ENCODE measurements at places on chromosomes 7 and 10.
A peak's percentile ranks its signal among the peaks of the same experiment; 100 is the strongest.

GRCh38 chr10:44198096-44198779 lies 186.7 kb downstream of the CXCL12 start:
- DNase-seq = no peak

DNA sequence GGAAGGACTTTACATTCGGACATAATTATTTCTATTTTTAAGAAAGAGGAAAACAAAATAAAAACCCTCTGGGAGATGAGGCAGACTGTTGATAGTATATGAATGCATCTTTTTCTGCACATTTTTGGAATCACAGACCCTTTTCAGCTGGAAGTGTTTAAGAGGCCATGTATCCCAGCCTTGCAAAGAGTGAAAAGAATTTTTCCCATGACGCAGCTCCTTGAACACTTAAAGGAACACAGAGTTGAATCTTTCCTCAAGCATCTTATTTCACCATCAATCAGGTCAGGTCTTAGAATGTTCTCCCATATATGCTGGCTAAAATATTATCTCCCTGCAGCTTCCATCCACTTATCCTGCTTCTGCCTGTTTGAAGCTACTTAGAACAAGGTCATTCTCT lies 45.9 kb upstream of the PAPSS2 start:
- DNase-seq = no peak

- no peak for DNase-seq
Observed at GRCh38 chr7:117401293-117402002, 25.8 kb downstream of the ASZ1 start.

GRCh38 chr10:101046332-101047238 lies 15.2 kb upstream of the KAZALD1 start:
- DNase-seq = peak; percentile 42

GRCh38 chr10:89302625-89303024 lies 779 bp downstream of the IFIT2 start:
- no peak for DNase-seq

GRCh38 chr7:75624134-75624832 lies 114.5 kb downstream of the HIP1 start:
- no peak for DNase-seq

DNA sequence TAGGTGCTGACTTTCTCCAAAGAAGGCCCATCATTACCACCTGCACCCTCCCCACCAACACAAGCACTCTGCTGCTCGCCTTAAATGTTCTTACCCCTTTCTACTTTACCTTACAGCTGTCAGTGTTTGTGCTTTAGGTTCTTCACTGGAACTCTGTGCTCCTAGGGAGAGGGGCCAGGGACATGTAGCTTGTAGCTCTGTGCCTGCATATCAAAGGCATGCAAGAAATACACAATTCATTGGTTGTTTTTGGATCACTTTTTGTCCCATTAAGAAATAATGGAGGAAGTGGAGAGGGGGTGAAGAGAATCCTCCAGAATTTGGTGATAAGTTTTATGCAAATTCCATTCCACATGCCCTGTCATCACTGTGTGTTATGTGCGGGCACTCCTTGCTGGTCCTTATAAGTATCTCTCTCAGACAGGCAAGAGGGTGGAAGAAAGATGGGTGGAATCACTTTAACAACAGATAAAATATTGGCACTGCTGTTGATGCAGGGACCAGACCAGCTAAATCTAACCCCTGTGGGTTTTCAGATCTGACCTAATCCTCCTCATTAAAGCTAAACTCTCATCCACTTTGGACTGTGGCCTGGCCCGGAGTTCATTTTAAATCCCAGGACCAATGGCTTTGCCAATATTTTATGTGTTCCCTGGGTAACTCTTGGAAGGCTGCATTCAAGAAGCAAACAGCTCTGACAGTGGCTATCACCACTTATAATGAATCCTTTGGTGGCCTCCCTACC lies 375.8 kb upstream of the NFE2L3 start:
- no peak for DNase-seq

DNA sequence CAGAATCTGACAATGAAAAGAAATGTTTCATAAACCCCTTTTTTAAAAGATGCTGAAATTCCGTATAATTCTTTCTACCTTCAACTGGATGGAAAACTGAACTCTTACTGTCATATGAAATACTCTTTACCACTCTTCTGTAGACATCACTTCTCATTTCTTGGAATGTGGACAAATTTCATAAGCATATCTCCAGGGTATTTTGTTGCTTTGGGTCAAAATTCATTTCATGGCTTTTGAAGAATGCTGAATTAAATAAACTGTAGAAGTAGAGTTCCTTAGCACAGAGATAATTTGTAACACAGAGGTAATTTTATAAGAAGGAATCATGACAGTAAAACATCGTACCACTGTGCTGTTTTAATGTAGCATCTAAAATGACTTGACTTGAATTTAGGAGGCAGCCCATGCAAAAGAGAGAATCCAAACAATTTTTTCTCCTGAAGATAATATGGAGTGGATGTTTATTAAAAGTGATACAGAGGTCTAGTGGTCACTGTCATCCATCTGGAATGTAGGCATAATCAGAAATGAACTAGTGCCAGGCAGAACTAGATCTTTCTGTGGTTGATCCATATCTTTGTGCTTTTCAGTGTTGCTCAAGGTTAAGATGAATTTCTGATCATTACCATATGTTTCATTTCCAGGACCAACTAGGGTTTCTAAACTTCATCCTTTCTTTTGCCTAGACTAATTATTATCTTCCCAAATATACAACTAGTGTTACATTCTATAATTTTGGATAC lies 492.0 kb downstream of the KIF20B start:
- DNase-seq = no peak

GRCh38 chr10:68301790-68302502 lies 29.9 kb upstream of the HNRNPH3 start:
- DNase-seq = peak; percentile 19

DNA sequence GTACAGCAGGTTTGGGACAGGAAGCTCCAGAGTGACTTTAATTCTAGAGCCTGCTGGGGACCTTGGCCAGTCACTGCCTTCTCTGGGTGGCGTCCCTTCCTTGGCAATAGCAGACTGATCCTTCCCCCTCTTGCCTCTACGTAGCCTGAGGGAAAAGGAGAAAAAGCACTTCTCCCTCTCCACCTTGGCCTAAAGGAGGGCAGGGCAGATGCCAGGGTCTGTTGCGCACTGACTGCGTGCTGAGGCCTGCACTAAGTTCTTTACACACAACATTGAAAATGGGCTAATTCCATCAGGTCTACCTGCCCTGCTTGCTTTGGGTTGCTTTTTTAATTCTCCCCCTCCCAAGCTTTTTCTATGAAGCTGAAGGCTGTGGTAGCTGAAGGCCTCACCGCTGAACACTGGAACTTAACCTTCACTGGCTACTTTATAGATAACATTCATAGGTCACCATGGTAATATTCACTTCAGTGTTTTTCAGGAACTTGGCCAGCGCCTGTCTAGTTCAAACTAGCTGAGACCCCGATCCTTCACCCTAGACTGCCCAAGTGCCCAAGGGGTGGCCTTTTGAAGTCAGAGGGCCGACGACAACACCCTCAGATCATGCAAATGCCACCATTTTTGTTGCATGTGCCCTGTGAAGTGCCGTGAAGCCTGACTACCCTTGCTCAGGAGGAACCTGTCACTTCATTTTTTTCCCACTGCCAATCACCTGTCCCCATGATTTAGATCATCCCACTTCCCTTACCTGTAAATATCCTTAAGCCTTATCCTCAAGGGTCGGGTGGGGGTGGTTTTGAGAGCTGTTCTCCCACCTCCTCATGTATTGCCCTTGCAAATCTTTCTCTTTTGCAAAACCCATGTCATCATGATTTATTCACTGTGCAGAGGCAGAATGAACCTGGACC lies 28.7 kb downstream of the PRF1 start:
- no peak for DNase-seq

- DNase-seq = no peak
Observed at GRCh38 chr10:128422190-128422589, 296.0 kb upstream of the MKI67 start.

DNA sequence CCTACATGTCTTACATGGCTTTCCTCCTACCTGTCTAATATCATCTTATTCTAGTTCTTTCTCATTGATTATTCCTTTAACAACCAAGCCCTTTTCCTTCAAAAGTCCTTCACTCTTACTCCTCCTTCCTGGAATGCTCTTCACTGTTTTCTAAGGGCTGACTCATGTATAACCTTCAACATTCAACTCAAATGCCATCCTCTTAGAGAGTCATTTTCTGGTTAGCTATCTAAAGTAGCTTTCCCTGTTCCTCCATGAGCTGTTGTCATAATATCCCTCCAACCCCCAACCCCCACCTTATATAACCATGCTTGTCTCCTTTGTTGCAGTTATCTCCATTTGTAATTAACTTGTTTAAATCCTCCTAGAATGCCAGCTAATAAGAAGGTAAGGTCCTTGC lies 286.8 kb downstream of the ADK start:
- no peak for DNase-seq

DNA sequence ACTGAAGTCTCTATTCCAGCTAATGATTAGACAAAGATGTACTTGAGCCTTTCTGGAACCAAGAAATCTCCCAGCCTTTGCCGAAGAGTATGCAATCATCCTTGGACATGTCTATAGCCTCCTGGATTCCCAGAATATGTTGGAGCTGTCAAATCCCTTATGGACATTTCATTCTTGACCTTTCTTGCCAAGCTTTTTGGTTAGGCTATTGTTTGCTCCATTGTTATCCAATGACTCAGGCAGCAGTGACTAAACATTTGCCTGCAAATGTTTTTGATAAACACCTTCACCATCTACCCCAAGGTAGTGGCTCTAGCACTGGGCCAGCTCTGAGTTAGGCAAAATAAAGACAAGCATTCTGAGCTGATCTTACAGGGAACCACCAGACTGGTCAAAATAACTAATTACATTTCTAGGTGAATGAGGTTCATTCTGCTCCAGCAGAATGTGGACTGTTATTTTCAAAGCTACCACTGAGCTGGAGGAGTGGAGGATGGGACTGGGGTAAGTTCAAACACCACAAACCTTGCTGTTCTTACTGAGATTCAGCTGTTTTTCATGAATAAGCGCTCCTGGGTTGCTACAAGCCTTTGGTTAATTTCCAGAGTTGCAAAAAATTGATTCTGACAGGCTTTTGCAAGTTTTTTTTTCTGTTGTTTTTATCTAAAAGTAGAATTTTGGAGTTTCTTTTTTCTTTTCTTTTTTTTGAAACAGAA lies 81.0 kb downstream of the TMEM270 start:
- no peak for DNase-seq

DNA sequence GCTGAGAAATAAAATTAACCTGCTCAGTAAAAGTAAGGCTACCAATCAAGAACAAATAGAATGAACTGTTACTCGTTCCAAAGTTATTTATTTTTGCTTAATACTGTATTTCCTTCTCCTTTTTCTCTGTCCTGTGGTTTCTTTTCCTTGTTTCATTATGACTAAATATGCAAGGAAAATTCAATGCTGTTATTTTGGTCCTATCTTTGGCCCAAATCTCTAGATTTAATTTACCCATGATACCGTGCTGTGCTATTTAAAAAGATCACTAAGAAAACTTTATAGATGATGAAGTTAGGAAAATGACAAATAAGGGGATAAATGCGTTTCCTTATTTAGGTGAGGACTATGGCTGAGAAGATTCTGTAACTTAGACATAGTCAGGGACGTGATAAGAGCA lies 45.3 kb upstream of the FAM133B start:
- no peak for DNase-seq

DNA sequence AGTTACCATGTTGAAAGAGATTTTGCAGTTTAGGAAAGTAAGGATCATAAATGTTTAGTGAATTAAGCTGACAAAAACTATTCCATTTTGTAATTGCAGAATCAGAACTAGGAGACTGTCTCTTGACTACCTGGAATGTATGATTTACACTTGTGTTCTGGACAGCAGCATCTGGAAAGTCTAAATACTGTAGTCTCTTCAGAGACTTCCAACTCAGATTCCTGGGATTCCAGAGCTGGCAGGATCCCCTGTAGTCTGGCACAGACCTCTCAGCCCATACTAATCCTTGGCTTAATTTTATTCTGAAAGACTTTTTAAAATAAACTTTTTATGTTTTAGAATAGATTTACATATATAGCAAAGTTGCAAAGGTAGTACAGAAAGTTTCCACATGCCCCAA lies 452.7 kb downstream of the DPP6 start:
- no peak for DNase-seq

- DNase-seq = no peak
Observed at GRCh38 chr10:69657430-69657829, 27.4 kb downstream of the FAM241B start.

DNA sequence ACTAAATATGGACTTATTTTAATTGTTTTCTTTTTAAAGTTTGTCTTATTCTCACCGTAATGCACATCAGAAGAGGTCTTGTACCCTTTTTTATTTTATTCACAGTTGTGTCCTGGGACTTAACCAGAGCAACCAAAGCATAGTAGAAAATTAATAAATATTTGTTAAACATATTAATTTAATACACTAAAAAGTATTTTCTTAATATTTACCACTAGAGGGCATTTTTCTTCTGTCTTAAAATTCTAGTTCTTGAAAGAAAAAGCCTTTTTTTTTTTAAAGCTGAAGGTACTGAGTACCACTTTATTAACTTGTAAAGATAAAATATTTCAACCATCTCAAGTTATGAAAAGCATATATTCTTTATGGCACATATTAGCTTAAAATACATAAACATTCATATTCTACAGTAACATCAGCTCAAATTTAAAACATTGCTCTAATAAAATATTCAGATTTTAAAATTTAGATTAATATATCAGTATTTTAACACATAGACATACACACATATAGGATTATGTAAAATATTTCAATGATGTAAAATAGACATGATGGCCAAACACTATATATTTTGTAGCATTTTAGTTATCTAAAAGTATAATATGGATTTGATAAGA lies 260.4 kb downstream of the SEMA3A start:
- DNase-seq = no peak

- DNase-seq = no peak
Observed at GRCh38 chr7:137298464-137298794, 45.1 kb downstream of the PTN start.

DNA sequence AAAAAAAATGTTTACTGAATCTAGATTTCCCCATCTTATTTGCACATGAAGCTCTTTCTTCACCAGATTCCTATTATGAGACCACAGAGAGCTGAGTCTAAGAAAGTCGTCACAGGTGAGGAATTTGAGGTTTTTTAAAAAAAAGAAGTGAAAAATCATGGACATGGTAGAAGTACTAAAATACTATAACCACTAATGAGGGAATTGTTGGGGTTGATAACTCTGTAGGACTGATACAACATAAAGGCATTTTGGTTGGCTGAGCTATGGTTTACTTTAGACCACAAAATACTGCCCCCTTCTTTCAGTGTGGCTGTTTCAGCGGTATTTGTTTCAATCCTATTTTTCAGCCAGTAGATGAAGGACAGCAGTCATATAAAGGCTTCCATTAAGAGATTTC lies 1111.3 kb downstream of the TYW1 start:
- DNase-seq = no peak

- DNase-seq = no peak
Observed at GRCh38 chr10:77348082-77348481, 289.5 kb downstream of the KCNMA1 start.

Data from DMS153 (cell line).